Activated CD8-positive, alpha-beta memory T cell treated with anti-CD3 and anti-CD28 coated beads for 4 hours (primary cell): ENCODE measurements at places on chromosomes 1 and 21.

DNA sequence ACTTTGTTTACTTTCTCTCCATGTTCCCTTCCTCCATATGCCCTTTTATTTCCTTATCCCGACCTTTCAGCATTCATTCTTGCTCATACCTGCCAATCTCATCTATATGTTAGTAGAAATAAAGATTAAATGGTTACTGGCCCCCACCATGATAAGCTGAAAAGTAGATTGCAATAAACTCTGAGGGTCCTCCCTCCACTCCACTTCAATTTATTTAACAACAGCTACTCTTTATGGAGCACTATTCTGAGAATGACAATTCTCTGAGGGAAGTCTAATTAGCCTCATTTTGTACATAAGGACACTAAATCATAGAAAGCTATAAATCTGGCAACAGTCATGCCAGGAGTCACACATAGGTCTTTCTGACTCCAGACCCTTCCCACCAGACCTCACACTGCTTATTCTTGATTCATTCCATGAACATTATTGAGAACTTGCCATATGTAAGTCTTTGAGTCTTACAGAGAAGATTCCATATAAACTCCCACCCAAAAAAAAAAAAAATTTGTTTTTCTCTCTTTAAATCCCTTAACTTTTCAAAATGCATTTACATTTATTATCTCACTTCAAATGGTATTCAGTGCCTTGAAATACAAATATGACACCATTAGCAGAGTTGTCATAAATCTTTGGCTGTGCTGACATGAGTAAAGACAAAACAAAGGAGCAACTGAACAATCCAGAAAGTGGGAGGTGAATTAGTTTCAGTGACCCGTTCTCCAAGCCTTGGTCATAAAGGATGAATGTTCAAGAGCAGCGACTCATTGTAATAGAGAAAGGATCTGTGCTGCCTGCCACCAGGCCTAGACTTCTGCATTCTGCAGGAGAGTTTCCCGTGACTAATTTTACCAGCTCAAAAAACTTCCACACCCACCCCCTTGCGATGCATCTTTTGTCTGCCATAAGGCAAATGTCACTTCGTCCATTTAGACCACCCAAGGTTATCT lies 28.5 kb downstream of the PALMD start:
- no peak for DNase-seq

GRCh38 chr1:237809099-237809498 lies 81.6 kb downstream of the ZP4 start:
- no peak for DNase-seq

- DNase-seq: no peak
Observed at GRCh38 chr21:39774227-39774626, 29.2 kb downstream of the IGSF5 start.

- DNase-seq: no peak
Observed at GRCh38 chr1:103461161-103462105, 64.1 kb upstream of the RNPC3 start.

DNA sequence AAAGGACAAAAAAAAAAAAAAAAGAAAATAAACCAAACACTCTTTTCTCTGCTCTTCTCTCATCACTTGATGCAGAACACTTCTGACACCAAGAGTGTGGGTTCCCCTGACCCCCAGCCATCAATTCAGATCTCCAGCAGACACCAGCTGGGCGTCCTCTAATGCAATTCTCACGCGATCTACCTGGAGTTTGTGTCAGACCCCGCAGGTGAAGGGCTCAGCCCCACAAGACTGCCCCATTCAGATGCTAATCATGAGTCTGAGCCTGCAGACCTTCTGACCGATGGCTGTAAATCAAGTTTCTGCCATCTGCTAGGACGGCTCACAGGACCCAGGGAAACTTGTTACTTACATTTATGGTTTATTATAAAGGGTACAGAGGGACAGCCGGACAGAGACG lies 133.6 kb upstream of the C1orf174 start:
- DNase-seq: no peak

- no peak for DNase-seq
Observed at GRCh38 chr1:195773931-195774330, 834.3 kb downstream of the KCNT2 start.

- no peak for DNase-seq
Observed at GRCh38 chr1:246836209-246836966, 95.4 kb downstream of the AHCTF1 start.

GRCh38 chr1:216075339-216075738 lies 347.9 kb downstream of the USH2A start:
- DNase-seq: no peak

- no peak for DNase-seq
Observed at GRCh38 chr1:169060919-169061639, 45.4 kb upstream of the ATP1B1 start.

DNA sequence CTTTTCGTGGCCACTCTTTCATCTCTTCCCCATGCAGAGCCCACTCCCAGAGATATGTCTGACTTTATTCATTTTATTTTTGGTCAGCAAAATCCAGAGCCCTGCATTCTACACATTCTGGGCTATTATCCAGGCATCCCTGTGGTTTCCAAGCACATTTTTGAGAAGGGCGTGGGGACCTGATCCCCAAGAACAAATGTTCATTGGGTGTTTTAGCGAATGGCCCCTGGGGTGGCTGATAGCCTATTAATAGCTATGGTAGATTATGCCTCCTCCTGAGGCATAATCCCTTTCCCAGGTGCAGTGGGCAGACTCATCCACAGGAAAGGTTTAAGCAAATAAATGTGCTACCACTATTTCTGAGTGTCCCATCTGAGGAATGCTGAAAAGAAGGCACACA lies 511.8 kb upstream of the USP24 start:
- DNase-seq: no peak

- DNase-seq: no peak
Observed at GRCh38 chr1:36350659-36351226, 27.3 kb upstream of the EVA1B start.

DNA sequence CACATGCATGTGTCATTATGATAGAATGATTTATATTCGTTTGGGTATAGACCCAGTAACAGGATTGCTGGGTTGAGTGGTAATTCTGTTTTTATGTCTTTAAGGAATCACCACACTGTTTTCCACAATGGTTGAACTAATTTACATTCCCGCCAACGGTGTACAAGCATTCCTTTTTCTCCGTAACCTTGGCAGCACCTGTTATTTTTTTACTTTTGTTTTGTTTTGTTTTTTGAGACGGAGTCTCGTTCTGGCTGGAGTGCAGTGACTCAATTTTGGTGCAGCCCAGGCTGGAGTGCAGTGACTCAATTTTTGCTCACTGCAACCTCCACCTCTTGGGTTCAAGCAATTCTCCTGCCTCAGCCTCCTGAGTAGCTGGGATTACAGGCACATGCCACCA lies 8.5 kb upstream of the S100B start:
- no peak for DNase-seq

DNA sequence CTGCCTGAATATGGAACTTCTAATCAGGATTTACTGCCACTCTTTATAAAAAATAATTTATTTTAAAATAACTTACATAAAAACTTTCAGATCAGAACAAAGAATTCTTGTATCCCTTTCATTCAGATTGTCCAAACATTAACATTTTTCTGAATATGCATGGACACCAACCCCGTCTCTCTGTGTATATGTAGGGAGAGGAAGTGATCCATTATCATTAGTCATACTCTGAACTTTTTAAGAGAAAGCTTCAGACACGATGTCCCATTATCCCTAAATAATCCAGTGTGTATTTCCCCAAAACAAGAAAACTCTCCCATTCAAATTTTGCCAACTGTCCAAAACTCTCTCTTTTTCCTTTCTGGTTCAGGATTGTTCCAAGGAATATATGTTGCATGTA lies 122.3 kb upstream of the CXADR start:
- DNase-seq: no peak

- DNase-seq: no peak
Observed at GRCh38 chr1:192565946-192566345, 9.6 kb upstream of the RGS1 start.

DNA sequence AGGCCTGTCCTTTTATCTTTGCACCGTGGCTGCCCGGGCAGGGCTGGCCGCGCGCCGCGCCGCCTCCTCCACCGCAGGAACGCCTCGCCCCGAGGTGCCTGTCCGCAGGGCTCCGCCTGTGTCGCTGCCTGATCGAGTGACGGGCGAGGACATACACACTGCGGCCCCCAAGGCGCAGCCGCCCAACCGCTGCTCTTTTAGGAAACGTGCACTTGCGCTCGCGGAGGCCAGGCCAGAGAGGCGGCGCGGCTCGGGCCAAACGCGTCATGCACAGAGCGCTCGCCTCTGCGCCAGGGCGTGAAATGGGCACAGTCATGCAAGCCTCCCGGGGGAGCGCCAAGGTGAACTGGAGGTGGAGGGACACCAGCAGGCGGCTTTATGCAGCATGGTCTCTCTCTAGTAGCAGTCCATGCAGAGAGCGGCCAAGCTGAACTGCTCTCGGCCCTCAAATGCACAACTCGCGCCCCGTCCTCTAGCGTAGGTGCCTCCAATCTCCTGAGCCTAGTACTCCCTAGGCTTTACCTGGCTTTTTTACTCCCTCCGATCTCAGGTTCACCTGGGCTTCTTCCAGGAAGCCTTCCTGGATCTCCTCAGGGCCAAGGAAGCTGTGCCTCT lies 12.9 kb downstream of the TRABD2B start:
- DNase-seq: no peak

- DNase-seq: peak; percentile 85
Observed at GRCh38 chr21:31559368-31560119, 99.9 kb upstream of the SOD1 start.

- DNase-seq: no peak
Observed at GRCh38 chr1:180116964-180117763, 37.5 kb upstream of the QSOX1 start.

DNA sequence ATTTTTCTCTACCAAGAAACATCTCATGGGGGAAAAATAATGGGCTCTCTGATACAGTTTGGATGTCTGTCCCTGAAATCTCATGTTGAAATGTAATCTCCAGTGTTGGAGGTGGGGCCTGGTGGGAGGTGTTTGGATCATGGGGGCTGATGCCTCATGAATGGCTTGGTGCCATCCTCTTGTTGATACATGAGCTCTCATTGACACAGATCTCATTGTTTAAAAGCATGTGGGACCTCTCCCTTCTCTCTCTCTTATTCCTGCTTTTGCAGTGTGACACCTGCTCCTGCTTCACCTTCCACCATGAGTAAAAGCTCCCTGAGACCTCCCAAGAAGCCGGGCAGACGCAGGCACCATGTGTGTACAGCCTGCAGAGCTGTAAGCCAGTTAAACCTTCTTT lies 332.5 kb upstream of the NRIP1 start:
- no peak for DNase-seq

DNA sequence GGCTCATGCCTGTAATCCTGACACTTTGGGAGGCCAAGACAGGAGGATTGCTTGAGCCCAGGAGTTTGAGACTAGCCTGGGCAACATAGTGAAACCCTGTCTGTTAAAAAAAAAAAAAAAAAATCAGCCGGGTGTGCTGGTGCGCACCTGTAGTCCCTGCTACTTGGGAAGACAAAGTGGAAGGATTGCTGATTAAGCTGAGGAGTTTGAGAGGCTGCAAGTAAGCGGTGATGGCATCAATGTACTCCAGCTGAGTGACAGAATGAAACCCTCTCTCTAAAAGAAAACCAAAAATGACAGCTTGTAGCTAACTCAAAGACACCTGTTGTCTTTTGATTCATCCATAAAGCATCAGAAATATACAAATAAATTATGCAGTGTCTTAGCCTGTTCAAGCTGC lies 31.8 kb downstream of the SIPA1L2 start:
- DNase-seq: no peak

- no peak for DNase-seq
Observed at GRCh38 chr1:228006786-228007048, at the start of gene WNT3A. Gene WNT3A, plus strand, starts transcription at chr1:228006998. Its CDS starts 131 bp downstream, at chr1:228007129.

- no peak for DNase-seq
Observed at GRCh38 chr1:59688976-59689375, 125.8 kb upstream of the HOOK1 start.

GRCh38 chr1:86760199-86760598 lies 55.8 kb downstream of the SH3GLB1 start:
- no peak for DNase-seq

DNA sequence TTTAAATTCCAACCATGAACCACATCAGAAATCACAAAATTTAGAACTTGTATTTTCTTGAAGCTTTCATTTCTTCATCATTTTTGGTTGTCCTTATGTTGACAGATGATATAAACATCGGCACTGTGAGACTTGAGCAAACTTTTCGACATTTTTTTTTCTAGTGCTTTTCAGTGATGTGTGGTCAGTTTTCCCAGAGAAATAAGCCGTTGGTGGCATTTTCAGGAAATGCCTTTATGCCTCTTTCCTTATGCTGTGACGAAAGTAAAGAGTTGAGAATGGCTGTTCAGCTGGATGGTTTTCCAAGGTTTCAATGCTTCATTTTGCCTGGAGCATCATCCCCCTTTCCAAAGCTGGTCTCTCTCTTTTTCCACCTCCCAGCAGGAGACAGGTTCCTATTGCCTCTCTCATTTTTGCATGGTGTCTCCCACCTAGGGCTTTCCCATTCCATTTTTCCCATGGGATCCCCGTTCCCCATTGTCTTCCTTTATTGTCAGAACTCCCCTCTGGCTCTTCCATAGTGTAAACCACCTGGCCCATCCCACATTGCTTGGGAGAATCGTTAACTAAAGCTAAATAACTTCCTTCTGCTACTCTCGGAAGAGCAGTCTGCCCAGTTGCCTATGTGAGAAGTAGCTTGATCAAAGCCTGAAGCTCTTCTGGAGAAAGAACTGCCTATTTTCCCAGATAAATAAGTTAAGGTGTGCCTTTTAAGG lies 61.4 kb upstream of the DYNLT5 start:
- no peak for DNase-seq

DNA sequence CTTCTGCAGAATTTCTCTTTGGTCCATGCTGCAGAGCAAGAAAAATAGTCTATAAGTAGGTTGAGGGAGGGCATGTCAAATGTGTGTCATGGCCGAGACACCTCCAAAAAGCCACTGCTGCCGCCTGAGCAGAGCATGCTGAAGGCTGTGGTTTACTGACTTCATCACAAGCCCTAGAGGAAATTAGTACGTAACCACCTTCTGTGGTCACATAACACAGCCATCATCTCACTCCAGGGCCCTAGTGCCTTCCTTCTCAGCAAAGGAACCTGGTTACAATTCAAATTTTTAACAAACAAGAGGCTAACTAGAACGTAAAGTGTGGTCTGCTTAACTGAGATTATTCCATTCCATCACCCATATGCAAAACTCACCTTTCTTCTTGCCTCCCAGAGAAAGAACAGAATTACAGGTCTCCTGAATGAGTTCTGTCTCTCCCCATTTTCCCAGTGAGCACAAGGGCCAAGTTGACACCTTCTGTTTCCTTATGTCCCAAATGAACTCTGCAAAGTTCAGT lies at the start of gene PTPN22:
Gene PTPN22 (minus strand): TSS at position 116 of the 517 bp plus-strand sequence.
- peak; percentile 57 for DNase-seq

- no peak for DNase-seq
Observed at GRCh38 chr1:212284332-212284743, 872 bp upstream of the PPP2R5A start.

GRCh38 chr1:110390692-110391245 lies at the start of gene SLC16A4:
Gene SLC16A4, minus strand, starts transcription at chr1:110391026. Its CDS starts 1,703 bp downstream, at chr1:110389323.
- DNase-seq: no peak

GRCh38 chr1:67672260-67672803 lies 12.7 kb upstream of the GADD45A start:
- DNase-seq: no peak

- DNase-seq: no peak
Observed at GRCh38 chr21:36171336-36171735, 14.7 kb downstream of the DOP1B start.

GRCh38 chr1:7290971-7291970 lies 479.8 kb upstream of the VAMP3 start:
- DNase-seq: no peak
